H9 (cell line): ENCODE measurements at places on chromosomes 6 and 20.

DNA sequence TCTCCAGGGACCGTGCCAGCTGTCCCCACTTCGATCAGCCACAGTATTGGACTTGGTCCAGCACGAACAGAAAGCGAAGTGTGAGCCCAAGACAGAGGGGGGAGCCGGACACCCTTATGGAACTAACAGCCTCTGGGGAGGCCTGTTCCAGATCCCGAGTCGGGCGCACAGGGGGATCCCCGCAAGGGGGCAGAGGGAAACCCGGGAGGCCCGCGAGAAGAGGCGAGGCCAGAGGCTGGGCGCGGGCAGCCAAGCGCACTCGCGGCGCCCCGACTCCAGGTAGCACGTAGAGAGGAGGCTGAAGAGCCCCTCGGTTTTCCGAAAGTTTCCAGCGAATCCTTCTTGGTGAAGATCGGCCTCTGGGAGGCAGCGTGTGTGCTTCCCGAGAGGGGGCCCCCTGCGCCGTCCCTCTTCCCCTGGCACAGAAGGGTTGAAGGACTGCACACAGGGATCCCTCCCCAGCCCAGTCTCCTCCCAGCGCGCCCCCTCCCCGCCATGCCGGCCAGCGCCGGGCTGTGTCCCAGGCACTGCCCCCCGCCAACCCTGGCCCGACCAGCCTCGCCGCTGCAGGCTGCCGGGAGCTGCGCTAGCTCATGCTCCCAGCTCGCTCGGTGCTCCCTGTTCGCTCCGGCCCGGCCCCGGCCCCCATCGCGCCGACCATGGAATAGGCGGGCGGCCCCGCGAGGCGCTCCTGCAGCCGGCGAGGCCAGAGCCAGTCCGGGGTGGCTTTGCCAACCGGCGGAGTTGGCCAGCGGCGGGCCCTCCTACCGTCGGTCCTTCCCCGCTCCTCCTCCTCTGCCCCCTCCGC, 577 bp upstream of the SLC24A3 start:
- peak; percentile 50 for DNase-seq

- no peak for DNase-seq
Measured at GRCh38 chr6:68638230-68638900, 3.3 kb downstream of the ADGRB3 start.

DNA sequence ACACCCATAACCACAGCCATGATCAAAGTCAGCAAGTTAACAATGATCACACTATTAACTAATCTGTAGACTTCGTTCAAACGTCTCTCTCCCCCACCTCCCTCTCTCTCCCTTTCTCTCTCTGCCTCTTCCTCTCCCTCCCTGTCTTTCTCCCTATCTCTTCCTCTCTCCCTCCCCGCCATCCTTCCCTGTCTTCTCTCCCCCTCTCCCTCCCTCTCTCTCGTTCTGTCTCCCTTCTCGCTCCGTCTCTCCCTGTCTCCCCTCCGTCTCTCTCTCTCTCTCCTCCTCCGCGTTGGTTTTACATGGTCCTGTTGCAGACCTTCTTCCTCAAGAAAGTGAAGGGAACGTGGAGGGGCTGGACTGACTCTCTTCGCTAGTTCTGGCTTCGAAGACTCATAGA, 308.9 kb upstream of the FOXQ1 start:
- DNase-seq, result no peak

GRCh38 chr6:146871611-146872425, 273.0 kb downstream of the ADGB start:
- DNase-seq, result no peak

DNA sequence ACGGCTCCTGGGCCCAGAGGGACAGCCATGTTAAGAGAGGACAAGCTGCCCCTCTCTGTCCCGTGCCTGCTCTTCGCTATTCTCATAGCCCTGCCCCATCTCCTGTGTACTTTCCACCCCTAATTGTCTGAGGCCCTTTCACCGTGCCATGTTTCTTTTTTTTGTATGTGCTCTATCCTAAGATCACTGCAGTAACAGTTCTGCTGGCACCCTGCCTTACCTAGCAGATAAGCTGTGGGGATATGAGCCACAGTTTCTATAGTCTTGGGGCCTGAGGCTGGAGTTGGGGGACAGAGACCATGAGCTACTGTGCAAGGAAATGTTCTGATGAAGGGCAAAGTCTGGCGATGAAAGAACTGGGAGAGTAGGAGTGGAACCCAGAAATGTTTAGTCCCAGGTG, 269.5 kb upstream of the CITED2 start:
- no peak for DNase-seq

DNA sequence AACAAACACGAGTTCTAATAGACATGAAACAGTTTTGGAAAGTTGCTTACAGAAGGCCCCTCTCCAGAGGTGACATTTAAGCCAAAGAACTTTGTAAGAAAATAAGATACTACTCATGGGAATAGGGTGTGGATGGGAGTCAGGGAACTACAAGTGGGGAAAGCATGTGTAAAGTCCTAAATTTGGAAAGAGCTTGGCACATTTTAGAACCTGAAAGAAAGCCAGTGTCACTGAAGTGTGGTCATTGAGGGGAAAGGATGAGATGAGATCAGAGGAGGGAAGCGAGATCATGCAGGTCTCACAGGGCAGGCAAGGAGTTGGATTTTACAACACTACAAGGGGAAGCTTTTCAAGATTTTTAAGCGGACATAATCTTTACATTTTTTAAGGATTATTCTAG, 38.0 kb downstream of the VGLL2 start:
- no peak for DNase-seq

DNA sequence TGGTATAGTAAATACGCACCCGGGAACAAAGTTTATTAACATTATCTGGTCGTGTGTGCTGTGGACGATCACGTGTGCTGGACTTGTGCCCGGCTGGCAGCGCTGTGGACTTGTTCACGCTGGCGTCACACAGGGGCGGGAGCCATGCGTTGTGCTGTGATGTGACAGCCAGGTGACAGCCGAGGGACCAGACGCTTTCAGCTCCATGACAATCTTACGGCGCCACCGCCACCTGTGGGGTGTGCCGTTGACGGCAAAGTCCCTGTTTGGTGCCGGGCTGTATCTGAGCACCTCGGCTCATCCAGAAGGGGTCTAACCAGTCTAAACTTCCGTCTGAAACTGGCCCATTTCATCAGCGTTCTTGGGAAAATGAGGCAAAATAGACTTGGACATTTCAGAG, 25.2 kb downstream of the DLL1 start:
- no peak for DNase-seq
